Fibroblast of upper back skin (primary cell): ENCODE measurements at places on chromosomes 3 and 15.

DNA sequence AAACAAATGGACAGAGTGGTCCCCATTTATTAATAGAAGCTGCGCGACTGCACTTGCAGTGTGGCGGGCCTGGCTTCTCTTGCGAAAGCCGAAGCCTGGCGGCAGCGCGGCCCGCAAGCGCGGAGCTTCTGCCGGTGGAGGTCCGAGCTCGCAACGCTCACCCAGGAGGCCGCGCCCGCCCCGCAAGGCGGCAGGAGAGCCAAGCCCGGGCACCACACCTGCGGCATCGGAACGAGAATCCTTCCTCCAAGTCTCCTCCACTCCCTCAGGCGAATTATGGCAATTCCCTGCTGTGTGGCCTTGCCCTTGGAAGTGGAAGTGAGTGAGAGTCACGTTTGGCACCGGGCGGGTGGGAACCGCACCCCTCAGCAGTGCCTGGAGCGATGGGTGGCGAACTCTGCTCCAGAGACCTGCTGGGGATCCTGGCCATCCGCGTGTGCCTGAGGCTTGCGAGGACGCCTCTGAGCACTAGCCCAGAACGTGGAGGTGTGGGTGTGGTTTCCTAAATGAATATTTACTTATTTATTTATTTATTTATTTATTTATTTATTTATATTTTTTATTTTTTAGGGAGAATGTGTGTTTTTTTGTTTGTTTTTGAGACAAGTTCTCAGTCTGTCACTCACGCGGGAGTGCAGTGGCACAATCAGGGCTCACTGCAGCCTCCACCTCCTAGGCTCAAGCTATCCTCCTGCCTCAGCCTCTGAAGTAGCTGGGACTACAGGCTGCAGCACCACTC is 133.7 kb upstream of the UBE2E1 start:
- DNase-seq: no peak

- no peak for DNase-seq
Measured at GRCh38 chr3:149044339-149045083, 41.8 kb downstream of the HLTF start.

DNA sequence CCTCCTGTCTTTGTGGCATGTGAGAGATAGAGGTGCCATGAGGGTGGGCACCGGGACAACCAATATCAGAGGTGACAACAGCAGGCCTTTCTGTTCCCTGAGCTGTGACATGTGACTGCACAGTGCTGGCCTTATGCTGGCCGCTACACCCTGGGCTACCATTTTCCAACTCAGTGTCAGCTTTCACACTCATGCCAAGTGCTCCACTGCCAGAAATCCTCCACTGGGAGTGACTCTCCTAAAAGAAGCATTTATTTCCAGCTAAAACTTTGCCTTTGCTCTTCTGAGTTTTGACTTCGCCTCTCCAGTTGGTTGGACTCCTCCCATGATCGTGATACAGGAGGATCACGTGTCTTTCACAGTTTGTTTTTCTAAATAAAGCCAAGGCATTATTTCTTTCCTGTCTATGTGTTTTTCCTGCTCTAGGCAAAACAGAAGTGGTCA is 31.4 kb downstream of the CA12 start:
- DNase-seq: no peak

- DNase-seq: peak; percentile 51
Measured at GRCh38 chr15:76235186-76235826, 76.0 kb downstream of the ETFA start.

DNA sequence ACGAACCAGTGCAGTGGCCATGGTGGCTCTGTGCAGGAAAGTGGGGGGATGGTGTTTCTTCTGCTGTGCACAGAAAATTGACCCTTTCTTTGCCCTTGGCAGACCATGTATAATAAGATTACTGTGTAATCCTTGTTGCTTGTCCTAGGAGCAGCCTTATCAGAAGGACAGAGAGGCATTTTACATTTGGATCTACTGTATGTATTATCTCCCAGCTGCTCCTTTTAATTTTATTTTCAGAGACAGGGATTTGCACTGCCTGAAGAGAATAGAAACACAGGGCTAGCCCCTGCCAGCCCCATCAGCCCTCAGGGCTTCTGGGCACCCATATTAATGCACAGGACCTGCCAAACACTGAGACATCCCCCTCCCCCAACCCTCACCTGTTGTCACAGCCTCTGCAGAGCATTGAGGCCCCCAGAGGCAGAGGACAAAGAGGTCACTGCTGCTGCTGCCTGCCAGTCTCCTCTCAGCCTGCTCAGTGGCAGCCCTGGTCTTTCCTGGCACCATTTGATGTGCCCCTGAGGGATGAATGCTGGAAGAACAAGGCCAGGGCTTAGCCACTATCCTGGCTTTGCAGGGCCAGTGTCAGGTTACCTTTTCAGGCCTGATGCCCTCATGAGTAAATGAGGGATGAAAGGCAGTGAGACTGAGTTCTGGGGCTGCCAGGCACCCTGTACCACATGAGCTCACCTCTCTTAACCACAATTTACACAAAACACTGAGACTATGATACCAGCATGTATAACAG is 533.4 kb downstream of the NTRK3 start:
- no peak for DNase-seq

DNA sequence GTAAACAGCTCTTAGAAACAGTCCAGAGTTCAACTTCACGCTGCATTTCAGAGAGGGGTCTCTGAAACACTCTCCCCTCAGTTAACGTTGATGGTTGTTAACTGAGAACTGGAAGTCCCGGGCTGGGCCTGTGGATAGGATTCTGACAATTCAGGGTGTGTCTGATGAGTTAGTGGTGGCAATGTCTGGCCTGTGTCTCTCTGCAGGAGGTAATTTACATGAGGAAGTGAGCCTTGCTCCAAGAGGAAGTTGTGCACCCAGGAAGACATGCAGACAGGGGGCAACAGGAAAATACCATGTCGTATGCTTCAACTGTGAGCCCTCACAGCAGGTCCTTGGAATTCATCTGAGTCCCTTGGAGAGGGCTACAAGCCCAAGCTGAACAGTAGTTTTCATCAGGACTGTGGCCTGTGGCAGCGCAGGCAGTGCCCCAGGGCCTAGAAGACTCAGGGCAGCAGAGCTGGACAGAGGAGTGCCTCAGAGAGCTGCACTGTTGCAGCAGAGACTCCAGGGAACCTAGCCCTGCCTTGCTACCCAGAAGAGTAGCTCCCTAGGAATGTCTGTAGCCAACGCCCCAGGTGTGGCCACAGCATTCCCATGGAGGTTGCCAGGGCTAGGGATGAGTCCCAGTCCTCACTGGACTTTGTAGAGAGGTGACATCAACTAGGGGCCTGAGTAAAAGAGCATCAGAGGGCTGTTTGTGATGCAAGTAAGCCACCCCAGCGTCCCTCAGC is 104.6 kb upstream of the SELENOK start:
- DNase-seq: no peak

GRCh38 chr3:142623194-142623593 is 27.0 kb downstream of the PLS1 start:
- DNase-seq: no peak

DNA sequence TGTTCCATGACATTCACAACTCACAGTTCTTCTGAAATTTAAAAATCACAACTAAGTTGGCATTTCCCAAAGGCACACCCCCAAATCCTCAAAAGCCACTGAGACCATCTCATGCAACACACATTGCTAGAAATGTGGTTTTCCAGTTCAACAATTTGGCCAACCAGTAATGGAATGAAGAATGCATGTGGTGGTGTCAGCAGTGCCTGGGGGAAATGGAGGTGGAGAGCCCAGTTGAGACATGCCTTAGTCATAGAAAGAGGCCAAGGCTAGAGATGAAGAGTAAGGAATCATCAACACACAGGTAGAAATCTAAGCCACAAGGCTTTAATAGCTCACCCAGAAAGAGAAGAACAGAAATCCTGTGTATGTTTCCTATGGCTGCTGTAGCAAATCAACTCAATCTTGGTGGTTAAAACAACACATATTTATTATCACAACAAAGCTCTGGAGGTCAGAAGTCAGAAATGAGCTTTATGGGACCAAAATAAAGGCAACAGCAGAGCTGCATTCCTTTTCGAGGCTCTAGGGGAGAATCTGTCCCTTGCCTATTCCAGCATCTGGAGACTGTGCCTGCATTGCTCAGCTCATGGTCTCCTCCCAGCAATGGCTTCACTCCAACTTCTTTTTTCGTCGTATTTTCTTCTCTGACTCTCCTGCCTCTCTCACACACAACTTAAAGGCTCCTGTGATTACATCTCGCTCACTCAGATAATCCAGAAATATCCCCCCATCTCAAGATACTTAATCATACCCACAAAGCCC is 54.0 kb downstream of the SNTN start:
- DNase-seq: peak; percentile 48

GRCh38 chr3:37571269-37571668 is 290.4 kb upstream of the CTDSPL start:
- DNase-seq: peak; percentile 19

- DNase-seq: no peak
Measured at GRCh38 chr15:76449455-76449854, 112.9 kb downstream of the ISL2 start.

GRCh38 chr3:189902230-189903186 is 218.2 kb downstream of the P3H2 start:
- peak; percentile 32 for DNase-seq

DNA sequence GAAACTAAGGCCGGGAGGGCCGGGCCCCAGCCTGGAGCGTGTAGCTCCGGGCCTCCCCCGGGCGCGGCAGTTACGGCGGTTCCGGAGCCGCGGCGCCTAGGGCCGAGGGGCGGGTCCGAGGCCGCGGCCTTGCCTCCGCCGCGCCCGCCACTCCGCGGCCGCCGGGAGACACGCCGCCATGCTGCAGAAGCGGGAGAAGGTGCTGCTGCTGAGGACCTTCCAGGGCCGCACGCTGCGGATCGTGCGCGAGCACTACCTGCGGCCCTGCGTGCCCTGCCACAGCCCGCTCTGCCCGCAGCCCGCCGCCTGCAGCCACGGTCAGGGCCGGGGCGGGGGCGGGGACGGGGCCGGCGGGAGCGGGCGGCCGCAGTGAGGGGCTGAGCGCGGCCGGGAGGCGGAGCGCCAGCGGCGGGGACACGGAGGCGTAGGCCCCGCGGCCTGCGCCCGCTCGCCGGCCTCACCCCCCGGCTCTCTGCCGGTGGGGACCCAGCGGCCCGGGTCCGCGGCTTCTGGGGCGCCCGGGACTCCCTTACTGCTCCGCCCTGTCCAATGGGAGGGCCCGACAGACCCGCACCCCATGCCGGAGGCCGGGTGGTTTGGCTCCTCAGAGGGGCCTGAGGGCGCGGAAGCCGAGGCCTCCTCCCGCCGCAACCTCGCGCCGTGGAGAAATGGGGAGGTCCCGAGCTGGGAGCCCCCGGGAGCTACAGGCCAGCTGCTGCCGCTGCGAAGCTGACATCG is at the start of gene DIS3L:
DIS3L (plus strand) TSS at position 150 of the 738 bp plus-strand sequence; CDS start at position 179, 29 bp downstream.
- DNase-seq: peak; percentile 32

GRCh38 chr15:67042551-67043142 is 22.8 kb upstream of the SMAD3 start:
- DNase-seq: peak; percentile 33

- peak; percentile 69 for DNase-seq
Measured at GRCh38 chr15:87767516-87767915, 489.0 kb downstream of the NTRK3 start.

DNA sequence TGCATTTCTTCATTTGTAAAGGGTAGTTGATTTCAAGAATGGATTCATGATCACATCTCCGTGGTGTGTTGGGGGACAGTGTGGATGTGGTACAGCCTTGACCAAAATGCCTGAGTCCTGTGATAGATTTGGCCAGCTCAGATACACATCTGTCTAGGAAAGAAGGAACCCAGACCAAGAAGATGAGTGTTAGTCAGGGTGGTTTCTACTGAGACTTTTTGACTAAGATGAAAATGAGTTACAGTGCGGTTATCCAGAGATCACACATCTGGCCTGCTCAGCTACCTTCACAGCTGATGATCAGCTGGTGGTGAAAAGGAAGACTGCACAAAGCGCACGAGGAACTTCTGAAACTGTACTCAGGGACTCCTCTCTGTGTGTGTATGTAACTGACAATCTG is 68.0 kb downstream of the FNDC3B start:
- peak; percentile 50 for DNase-seq

- DNase-seq: no peak
Measured at GRCh38 chr3:126317029-126317996, 39.9 kb downstream of the KLF15 start.

GRCh38 chr3:170811515-170811914 is 58.5 kb downstream of the RPL22L1 start:
- peak; percentile 59 for DNase-seq

DNA sequence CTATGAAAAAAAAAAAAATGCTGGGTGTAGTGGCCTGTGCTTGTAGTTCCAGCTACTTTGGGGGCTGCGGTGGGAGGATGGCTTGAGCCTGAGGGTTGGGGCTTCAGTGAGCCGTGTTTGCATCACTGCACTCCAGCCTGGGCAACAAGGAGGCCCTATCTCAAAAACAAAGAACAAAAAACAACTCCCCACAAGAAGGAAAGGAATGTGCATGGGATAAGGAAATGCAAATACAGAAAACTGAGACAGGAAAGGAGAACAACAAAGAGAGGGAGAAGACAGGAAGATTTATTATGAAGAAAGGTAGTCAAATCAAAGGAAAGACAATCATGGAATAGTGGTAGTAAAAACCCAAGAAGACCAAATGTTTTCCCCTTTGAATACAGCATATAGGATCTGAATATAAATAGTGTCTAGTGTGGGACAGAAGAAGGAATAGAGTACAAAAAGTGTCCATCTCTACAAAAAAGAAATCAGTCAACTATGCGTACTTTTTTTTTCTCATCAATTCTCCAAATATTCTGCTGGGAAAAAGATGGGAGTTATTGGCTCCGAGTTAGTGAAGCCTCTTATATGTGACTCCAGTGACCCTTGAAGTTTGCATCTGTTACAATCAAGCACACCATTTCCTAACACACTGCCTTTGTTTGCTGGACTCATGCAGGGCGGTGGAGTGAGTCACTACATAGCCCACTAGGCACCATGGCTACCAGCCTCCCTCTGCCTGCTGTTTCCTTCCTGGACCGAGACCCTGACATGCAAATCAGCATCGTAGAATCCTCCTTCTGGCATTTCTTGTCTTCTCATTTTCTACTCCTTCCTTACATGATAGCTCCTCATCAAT is 101.2 kb upstream of the PTX3 start:
- peak; percentile 55 for DNase-seq

GRCh38 chr3:174859756-174860155 is 622 bp downstream of the NAALADL2 start:
- no peak for DNase-seq

DNA sequence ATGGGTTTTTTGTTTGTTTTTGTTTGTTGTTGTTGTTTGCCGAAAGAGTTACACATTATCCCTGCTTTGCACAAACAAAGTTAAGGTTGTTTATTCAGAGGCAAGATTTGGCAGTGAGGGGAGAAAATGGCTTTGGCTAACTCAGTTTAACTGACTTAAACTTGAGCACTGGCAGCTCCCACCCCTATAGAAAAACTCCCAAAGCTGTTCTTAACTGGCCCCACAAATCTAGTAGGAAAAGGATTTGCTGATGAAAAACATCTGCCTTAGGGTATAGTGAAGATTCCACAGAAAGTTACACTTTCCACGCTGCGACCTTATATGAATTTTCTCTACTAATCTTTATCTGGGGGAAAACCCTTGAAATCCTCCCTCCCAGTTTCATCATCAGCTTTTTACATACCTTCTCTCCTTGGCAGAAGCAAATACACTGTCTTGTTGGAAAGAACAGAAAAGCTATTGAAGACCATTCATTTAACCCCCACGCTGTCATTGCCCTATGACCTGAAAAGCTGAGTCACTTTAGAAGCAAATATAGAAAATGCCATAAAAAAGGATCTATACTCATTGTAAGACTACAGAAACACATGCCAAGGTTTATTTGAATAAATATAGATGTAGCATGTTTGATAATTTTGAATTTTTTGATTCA is 551.7 kb downstream of the NR2F2 start:
- peak; percentile 17 for DNase-seq
